ENCODE measurements at places on chromosomes 6 and 20. TPM values are rescaled to one million over a fixed set of nuclear protein-coding genes. Genes with fewer than 3 reads are reported as not detected.

Gene CCDC170
- 0.24 TPM for total RNA-seq

Gene CRISP3
- not detected for total RNA-seq

Gene SIM1
- total RNA-seq: 0.08 TPM

Gene GJA10
- total RNA-seq: not detected

Gene EYS
- not detected for total RNA-seq

Gene CPNE5
- not detected for total RNA-seq

Gene COQ3
- total RNA-seq: 7.8 TPM

Gene COL9A3
- total RNA-seq: 44.4 TPM

Gene RAET1E
- not detected for total RNA-seq

Gene TPMT
- 3.6 TPM for total RNA-seq

Gene OR12D1
- total RNA-seq: not detected

Gene TMC2
- not detected for total RNA-seq

Gene IL17A
- total RNA-seq: not detected

Gene SIRPA
- total RNA-seq: 26.3 TPM

Gene ECT2L
- total RNA-seq: not detected

Gene GRM4
- not detected for total RNA-seq

Gene PGBD1
- 7.2 TPM for total RNA-seq

Gene C6orf58
- not detected for total RNA-seq

Gene TCP11
- not detected for total RNA-seq

Gene SLC24A3
- total RNA-seq: 0.64 TPM

Gene NKX2-2
- not detected for total RNA-seq

Gene ROMO1
- 561 TPM for total RNA-seq

Gene OPRL1
- 1.2 TPM for total RNA-seq

Gene NKX2-4
- not detected for total RNA-seq

Gene CST7
- not detected for total RNA-seq

Gene RPS6KA2
- total RNA-seq: 49.8 TPM

Gene OTOR
- total RNA-seq: not detected

Gene PRL
- not detected for total RNA-seq

Gene TPX2
- 35.1 TPM for total RNA-seq

Gene BACH2
- 0.78 TPM for total RNA-seq

Gene BFSP1
- total RNA-seq: 6.4 TPM

Gene LPA
- total RNA-seq: not detected

Gene RSPH4A
- 0.40 TPM for total RNA-seq

Gene SNX3
- total RNA-seq: 128 TPM

Gene OR2J3
- total RNA-seq: not detected

Gene DNAH8
- total RNA-seq: not detected

Gene ADGRF1
- total RNA-seq: not detected

Gene ENPP4
- 0.39 TPM for total RNA-seq

Gene GUCA1A
- not detected for total RNA-seq

Gene PLCG1
- total RNA-seq: 53.5 TPM

Gene HLA-DQB2
- not detected for total RNA-seq

Gene TEAD3
- 33.4 TPM for total RNA-seq

Gene CAGE1
- total RNA-seq: under 0.01 TPM

Gene CLVS2
- total RNA-seq: not detected

Gene RPS10
- 3,746 TPM for total RNA-seq

Gene C2
- total RNA-seq: 4.8 TPM

Gene ELOVL2
- total RNA-seq: 0.16 TPM

Gene SIRPB2
- not detected for total RNA-seq

Gene CCR6
- not detected for total RNA-seq

Gene TBPL1
- 27.3 TPM for total RNA-seq

Gene FGD2
- total RNA-seq: not detected

Gene SNRPB
- 592 TPM for total RNA-seq

Gene RHAG
- total RNA-seq: not detected

Gene CALHM6
- 2.0 TPM for total RNA-seq

Gene PKIB
- total RNA-seq: 2.6 TPM

Gene SLC35F1
- total RNA-seq: under 0.01 TPM

Gene SNPH
- 8.1 TPM for total RNA-seq

Gene SLC12A5
- not detected for total RNA-seq
